ENCODE measurements at places on chromosomes 5 and 9.

GRCh38 chr5:2021484-2022176 is 138.9 kb upstream of the IRX4 start:
- DNase-seq: no peak

DNA sequence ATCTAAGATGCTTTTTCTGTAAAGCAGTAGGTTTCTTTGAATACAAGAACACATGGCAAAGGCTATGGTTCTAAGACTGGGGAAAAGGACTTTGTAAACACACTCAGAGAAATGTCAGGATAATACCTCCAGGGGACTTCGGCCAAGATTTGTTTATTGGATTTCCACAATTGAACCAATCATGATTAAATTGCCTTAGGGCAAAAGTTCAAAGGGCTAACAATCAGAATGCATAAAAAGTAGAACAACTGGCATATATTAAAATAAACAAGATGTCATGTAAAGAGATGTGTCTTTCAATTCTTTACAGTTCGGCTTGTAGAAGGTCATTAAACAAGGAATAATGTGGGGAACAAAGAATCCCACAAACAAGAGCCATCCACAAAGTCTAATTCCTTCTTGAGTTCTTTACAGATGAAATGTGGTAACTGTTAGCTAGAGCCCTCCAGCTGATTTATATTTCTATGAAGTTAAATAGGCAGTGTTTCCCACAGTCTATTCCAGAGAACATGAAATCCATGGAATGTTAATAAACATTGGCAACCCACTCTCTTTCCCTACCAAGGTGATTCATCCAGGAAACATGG is 565.5 kb downstream of the ZNF608 start:
- no peak for DNase-seq

GRCh38 chr9:4371108-4371507 is 71.2 kb upstream of the GLIS3 start:
- no peak for DNase-seq

- DNase-seq: no peak
These were observed 15.5 kb upstream of the TARS1 start for GRCh38 chr5:33425314-33425713.

DNA sequence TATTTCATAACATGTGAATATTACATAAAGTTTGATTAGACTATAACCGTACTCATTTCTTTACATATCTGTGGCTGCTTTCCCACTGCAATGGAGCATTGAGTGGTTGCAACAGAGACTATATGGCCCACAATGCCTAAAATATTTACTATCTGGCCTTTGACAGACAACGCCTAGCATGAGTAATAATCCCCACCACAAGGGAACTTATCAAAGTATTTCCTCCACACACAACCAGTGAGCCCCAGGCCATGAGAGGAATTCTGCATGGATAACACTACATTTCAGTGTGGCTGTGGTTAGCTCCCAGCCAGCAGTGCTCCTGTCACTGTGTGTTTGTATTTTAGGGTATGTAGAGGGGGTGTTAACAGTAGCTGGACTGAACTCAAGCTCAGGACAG is 54.8 kb downstream of the FAM81B start:
- no peak for DNase-seq

DNA sequence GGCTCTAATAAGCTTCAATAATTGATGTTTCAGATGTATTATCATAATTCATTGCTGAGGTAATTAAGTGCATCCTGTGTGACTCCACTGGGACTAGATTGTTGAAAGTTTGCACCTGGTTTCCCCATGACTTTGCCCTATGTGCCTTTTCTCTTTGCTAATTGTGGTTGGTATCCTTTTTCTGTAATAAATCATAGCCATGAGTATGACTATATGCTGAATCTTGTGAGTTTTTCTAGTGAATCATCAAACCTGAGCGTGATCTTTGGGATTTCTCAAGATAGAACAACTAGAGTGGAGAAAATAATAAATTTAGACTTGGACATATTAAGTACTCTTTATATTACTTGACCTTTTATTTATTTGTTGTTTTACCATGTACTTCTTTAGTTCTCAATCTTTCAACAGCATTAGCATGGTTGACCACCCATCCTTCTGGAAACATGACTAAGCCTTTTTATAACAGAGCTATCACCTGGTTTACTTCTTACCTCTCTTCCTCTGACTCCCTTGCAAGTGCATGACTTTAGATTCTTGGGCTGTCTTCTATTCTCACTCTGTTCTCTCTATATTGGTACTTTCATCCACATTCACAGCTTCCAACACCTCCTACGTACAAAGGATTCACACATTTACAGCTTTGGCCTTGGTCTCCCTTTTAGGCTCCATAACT is 239.6 kb upstream of the TAS2R1 start:
- no peak for DNase-seq

- DNase-seq: no peak
These were observed 7.4 kb downstream of the SMARCA2 start for GRCh38 chr9:2022560-2022959.

DNA sequence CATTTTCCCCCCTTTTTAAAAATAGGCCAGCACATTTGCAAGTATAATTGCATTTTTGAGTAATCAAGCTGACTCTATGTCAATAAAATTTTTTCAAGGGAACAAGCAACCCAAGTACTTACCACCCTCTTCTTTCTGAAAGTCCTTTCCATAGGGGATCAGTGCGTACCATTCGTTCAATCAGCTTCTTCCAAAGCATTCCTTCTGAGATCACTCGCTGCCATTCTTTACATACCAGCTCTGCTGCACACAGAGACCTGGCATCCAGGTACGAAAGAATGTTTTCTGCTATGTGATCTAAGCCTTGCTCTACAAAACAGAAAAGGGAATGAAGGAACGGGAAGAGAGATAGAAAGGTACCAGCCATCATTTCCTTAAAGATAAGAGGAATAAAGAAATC is 106.6 kb downstream of the FBXW11 start:
- DNase-seq: no peak

DNA sequence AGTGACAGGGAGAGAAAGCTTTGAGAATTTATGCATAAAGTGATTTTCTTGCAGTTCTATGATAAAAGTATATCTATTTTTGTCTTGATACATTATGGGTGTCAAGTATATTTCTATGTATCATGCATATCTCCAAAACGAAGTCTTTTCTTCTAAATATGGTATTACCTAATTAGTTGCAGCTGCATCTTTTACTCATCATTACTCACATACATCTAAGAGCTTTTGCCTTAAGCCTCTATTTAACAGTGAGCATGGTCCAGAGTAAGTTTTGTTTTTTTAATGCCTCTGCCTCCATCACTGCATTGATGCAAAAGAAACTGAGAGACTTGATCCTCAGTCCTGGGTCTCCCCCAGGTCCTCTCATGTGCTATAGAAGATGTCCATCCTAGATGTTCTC is 40.0 kb upstream of the SMC5 start:
- DNase-seq: no peak

- DNase-seq: no peak
These were observed 3.0 kb upstream of the C1QTNF3 start for GRCh38 chr5:34045996-34046395.

DNA sequence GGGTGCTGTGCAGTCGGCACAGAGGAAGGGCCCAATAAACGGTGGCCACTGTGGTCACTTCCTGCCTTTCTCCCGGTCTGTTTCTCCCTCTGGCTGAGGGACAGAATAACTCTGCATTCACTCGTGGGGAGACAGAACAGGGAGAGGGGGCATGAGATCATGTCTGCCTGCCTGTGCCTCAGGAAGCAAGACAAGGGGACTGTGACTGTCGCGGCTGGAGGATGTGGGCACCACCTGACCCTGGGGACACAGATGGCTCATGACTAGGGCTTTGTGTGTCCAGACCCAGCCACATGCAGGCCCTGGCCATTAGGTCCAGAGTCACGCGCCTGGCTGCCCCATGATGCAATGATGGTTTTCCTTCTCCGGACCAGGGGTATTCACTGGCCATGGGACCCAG is 5.8 kb downstream of the TRUB2 start:
- DNase-seq: no peak

DNA sequence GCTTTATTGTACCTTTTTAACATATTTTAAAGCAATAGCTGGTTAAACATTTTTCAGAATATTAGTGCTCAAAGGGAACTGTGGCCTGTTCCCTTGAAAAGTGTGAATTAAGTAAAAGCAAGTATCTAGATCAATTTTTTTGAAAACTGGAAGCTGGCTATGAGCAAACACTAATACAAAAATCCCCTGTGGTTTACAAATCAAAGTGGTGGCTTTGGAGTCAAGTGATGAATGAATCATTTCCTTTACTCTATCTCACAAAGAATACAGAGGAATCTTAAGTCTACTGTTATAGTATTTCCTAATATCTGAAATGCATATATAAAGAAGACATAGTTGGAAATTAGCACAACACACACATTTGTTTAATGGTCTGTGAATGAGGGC is 212.4 kb upstream of the C9orf72 start:
- no peak for DNase-seq

DNA sequence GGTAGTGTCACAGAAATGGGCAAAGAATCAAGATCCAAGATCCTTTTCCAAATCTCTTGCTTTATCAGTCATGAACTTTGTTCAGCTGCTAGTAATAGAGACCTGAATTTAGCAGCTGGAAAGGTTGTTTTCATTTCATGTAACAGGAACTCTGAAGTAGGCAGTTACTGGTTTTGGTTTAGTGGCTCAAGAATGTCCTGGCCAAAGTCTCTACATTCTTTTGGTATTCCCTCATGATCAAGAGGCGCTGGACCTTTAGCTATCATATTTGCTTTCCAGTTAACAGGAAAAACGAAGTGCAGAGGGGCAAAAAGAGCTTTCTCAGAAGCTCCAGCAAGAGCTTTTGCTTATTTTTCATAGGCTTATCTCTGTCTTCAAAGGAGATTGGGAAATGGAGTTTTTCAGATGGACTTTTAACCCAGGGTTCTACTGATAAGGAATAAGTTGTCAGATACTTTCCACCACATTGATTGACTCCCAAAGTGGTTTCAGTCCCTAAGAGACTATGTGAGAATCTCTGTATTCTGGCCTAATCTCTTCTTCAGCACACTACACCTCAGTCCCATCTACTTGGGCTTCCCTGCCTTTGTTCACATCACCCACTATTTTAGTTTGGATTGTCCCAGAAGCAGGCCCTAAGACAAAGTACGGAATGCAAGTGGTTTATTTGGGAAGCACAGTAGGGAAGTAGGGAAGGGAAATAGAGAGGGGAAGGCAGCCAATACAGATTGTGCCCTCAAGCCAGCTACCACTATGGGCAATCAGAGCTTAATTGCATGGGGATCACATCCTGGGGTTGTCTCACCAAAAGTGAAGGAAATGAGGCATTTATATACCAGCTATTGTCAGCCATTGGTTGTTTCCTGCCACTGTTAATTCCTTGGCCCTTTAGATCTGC is 359.3 kb downstream of the LRRC70 start:
- DNase-seq: no peak

DNA sequence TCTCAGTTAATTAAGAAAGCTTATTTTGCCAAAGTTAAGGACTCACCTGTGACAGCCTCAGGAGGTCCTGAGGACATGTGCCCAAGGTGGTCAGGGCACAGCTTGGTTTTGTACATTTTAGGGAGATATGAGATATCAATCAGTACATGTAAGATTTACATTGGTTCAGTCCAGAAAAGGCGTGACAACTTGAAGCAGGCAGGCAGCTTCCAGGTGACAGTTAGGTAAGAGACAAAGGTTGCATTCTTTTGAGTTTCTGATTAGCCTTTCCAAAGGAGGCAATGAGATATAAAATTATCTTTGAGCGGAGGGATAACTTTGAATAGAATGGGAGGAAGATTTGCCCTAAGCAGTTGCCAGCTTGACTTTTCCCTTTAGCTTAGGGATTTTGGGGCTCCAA is 47.8 kb downstream of the SLC1A1 start:
- DNase-seq: no peak

DNA sequence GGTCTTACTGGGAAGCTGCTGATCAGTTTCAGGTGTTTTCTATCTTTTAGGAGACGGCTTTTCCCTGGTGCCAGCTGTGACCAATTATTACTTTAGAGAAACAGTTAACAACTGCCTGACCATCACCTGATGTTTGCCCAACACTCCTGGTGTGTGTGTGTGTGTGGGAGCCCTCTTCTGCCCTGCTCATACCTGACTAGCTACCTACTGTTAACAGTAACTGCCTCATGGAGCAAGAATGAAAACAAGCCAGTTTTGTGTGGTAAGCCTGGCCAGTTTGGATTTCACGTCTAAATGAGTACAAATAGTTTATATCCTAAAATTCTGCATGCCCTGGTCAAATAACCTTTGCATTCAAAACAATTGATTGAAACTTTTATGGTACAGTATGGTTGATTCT is 46.1 kb upstream of the RIOK2 start:
- no peak for DNase-seq

DNA sequence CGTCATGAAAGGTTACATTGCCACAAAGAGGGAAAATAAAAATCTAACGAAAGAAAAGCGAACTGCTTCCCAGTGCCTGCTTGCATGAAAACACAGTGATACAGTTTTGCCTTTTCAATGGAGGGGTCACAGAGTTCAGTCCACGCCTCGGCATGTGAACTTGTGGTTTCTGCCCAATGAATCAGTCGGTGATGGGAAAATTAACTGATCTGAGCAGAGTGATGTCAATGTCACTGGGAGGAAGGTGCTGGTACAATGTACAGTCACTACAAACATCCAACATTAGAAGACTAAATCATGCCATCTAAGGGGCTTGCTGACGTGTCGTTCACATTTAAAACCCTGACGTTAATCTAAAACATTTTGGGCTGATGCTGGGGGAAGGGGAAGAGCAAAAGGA is 151.8 kb upstream of the MSX2 start:
- DNase-seq: no peak

DNA sequence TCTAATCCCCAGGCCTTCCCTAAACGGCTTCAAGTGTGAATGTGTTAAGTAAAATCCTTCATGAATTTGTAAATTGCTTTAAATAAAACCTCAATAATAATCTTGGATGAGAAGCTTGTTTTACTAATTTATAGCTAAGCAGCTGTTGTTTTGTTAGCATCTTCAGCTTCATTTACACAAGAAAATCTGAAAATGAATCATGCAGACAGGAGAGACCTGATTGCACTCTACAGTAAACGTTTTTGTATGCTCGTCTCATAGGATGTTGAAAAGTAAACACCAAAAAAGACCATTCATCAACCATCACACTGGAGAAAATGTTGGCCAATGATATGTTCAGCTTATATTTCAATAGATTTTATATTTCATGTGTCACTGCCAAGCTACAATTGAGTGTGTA is 40.4 kb upstream of the MAP3K1 start:
- no peak for DNase-seq

Data from stimulated activated CD8-positive, alpha-beta memory T cell treated with anti-CD3 and anti-CD28 coated beads, Interleukin-2, amount 100 ng/mL, for 1 hour (primary cell).